SHP77 treated with DMSO at 0.1 percent for 48 hours (cell line): ENCODE measurements at places on chromosomes 1 and 21.

DNA sequence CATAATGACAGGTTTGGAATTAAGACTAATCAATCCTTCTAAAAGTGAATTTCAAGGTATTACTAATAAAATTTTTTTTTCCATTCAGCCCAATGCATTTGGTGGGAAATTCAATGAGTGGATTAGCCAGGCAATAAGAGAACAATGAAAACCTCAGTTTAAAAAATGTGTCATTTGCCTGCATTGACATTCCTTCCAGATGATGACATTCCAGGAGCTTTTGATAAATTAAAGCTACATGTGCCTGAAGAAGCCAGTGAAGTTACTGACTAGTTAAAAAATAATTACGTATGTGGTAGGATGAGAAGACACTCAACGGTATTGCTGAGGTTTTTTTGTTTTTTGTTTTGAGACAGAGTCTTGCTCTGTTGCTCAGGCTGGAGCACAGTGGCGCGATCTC is 37.9 kb upstream of the RC3H1 start:
- DNase-seq, result no peak

DNA sequence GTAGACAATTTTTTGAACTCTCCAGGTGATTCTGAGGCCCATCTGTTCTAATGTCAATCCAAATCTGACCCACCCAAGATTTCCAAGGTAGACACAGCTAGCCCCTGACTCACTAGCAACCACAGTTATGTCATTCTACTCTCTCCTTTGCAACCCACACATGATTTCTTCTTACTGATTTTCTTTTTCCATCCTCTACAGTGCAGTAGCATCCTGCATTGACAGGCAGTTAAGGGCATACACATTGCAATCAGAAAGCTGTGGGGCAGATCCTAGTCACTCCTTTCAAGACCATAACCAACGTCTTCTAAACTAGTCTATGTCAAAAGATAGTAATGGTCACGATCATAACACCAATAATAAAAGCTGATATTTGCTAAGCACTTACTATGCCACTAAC is 54.2 kb downstream of the JAK1 start:
- no peak for DNase-seq

DNA sequence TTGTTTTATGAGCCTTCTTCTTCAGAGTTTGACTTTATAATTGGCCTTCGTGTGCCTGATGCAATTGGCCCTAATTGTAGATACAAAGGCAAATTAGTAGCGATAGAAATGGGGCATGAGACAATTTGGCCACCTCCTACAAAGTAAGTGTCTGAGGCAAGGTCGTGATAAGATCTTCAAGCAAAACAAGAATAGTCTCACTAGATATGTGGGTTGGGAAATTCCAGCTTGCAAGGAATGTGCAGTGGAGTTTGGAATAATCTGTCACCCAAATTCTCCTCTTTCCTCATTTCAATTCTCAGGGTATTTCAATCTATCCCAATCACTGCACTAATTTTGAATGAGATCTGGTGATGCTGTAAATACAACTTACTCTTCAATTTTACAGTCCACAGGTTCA is 11.4 kb upstream of the TSNAX start:
- DNase-seq, result no peak

GRCh38 chr1:74395571-74395970 is 116.8 kb downstream of the LRRC53 start:
- no peak for DNase-seq

DNA sequence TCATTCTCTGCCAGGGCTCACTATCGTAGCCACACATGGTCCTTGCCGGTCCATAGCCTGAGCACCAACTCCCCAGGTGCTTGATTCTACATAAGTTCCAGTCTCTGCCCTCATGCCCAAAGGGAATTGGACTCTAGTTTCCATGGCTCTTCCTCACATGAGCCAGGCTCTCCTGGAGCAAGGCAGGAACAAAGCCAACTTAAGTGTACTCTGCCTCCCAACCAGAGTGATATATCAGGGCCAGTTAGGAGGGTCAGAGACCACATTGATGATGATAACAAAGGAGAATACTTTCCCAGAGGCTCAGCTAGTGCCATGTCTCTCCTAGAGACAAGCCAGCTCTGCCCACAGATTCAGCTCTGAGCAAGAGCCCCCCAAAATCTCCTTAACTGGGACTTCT is 70.9 kb downstream of the ERI3 start:
- DNase-seq, result peak; percentile 61

GRCh38 chr1:168688644-168689326 is 40.2 kb downstream of the DPT start:
- DNase-seq, result no peak

DNA sequence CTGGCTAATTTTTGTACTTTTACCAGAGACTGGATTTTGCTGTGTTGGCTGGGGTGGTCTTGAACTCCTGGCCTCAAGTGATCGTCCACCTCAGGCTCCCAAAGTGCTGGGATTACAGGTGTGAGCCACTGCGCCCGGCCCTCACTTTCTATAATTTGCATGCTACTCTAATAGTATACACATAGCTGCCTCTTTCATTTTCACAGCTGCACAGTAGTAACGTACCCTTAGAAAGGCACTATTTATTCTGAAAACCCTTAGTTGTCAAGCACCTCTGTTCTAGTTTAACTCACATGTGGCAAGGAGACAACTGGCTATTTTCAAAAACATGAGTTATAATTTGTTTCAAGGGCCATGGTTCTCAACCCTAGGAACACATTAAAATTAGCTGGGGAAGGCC is 17.2 kb downstream of the TPM3 start:
- DNase-seq, result no peak

DNA sequence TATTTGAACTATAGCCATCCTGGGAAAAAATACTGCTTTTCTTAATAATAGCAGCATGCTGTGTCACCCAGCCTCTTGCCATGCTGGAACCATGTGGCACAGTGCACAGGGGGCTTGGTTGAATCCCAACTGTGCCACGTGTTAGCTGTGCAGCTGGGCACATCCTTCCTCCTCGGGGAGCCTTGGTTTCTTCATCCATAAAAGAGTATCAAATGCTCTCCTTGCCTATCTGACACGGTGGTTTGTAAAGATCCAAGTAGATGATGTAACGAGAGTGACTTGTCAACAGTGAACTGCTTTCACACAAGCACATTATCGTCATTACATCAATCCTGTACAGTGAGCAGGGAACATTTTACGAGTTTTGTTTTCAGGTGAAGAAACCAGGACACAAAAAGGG is 24.4 kb downstream of the VASH2 start:
- no peak for DNase-seq

GRCh38 chr1:92934395-92935378 is 26.6 kb downstream of the DIPK1A start:
- DNase-seq, result peak; percentile 37
